MV-4-11 (cell line): ENCODE measurements at places on chromosomes 5 and 9.

GRCh38 chr9:137778336-137778735, 99.2 kb upstream of the CACNA1B start:
- DNase-seq = no peak

- DNase-seq = no peak
Measured at GRCh38 chr5:4345850-4346249, 750.2 kb downstream of the IRX1 start.

DNA sequence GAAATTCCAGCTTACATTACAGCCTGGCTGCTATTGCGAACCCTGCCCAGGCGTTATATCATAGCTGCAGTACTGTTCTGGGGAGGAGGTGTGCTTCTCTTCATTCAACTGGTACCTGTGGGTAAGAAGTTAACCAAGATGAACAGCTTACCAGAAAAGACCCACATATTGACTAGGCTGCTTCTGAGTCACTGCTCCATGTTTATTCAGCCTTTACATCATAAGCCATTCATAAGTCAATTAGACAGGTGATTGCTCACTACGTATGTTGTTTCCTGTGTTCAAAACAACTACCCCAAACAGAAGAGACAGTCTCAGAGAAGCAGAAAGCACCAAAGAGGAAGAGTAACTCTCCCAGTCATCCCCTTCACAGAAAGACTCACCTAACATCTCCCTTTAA, 34.7 kb upstream of the SLC22A5 start:
- DNase-seq = no peak

DNA sequence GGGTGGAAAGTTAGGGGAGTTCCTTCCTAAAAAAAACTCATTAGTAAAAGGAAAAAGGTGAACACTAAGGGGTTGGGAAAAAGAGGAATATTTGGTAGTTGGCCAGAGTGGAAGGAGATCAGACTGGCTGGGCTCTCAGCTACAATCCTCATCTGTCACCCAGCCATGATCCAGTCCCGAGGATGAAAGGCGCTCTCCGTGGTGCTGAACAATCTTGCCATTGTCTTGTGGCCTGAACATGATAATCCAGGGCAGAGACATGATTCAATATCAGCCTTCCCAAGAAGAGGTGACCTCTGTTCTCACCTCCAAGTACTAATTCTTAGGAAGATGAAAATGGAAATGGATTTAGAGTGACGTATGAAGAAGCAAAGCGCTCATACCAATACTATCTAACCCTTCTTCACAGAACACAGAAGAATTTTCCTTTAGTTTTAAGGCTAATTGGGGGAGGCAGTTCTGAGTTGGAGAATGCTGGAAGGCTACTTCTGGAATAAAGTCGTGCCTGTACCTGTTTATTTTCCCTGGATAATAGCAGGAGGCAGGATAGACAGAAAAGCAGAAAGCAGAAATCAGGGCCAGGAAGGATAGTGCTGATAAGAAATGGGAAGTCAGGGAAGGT, 36.6 kb upstream of the MYORG start:
- peak; percentile 17 for DNase-seq

GRCh38 chr9:138082918-138083636, 205.5 kb downstream of the CACNA1B start:
- DNase-seq = no peak

GRCh38 chr5:177228751-177229150, 74.8 kb downstream of the RAB24 start:
- DNase-seq = no peak

DNA sequence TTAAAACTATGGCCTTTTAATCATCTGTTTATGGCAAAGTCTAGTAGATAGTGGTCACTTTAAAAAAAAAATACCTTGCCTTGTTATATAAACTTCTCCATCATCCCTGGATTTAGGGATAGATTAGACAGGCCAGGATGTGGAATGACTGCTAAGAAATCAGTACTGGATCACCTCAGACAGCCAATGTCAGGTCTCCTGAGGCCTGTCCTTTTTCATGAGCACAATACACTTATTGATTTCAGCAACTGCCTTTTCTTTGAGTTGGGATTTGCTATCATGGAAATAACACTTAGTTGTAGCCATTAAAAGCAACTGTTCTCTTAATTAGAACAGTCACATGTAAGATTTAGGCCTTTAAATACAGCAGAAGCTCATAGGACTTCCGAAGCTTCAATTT, 77.9 kb downstream of the NLN start:
- DNase-seq = no peak

GRCh38 chr5:166716856-166717492, 1574.5 kb upstream of the WWC1 start:
- DNase-seq = no peak

DNA sequence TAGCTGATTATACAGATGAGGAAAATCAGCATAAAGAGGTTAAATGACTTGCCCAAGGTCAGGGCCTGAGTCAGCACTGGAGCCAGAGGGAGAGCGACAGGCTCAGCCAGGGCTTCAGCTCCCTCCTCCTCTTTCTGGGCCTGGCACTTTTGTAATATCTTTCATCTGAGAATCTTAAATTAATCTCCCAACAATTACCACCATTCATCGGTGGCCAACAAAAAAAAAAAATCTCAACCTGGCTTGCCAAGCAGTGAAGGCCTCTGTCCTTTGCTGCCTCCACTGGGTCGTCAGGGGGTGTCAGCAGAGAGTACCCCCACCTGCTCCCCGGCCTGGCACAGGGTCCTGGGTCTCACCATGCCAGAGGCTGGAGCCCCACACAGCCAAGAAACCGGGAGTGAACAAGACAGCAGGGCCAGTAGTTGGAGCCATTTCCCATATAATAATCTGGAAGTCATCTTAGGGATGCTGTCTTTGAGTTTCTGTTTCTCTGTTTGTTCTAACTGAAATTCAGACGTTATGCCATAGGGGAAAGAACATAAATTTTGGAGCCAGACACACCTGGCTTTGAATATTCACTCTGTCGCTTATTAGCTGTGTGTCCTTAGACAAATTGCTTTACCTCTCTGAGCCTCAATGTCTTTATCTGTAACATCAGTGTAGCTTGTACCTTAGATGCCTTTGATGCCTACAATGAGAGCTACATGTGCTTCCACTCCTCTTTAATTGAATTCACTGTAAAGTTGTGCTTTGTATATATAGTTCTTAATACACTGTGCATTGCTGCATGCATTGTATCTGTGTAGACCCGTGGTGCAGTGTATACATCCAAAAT, 299.9 kb upstream of the MSX2 start:
- no peak for DNase-seq
